ENCODE measurements at places on chromosomes 1 and 21. TPM values are rescaled to one million over a fixed set of nuclear protein-coding genes. Genes with fewer than 3 reads are reported as not detected.

- H3K27ac ChIP-seq, result no peak overlapping the region
- no peak for DNase-seq
- H3K27me3 ChIP-seq, result no peaks in the 10 kb centered on the region
- H3K4me3 ChIP-seq, result no peak overlapping the region
- no peaks in the 10 kb centered on the region for H3K36me3 ChIP-seq
Observed at GRCh38 chr1:59767119-59767518, 47.6 kb upstream of the HOOK1 start.

DNA sequence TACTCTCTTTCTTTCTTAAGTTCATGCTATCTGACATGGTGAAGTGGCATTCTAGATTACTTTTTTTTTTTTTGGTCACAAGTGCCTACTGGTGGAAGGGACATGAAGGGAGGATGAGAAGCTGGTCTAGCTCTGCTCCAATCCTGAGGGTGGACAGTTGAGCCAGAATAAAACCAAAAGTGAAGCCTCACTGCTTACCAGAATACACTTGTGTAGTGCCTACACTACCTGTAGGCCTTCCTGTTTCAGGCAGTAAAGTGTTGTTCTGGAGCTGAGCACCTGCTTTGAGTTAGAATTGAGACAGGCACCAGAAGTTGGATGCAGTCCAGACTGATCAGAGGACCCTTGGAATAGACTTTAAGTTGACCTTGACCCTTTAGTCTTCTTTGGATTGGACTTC lies 40.4 kb upstream of the APOBEC4 start:
- peaks cover 9% of the 10 kb centered on the region for H3K4me1 ChIP-seq
- H3K4me3 ChIP-seq, result no peak overlapping the region
- no peaks in the 10 kb centered on the region for H3K27me3 ChIP-seq
- no peak overlapping the region for H3K27ac ChIP-seq
- no peak for DNase-seq
- H3K36me3 ChIP-seq, result no peaks in the 10 kb centered on the region

GRCh38 chr1:65048335-65048734 lies 82.0 kb upstream of the JAK1 start:
- no peak overlapping the region for H3K27ac ChIP-seq
- no peak overlapping the region for H3K4me3 ChIP-seq
- H3K36me3 ChIP-seq, result peaks cover 4% of the 10 kb centered on the region

DNA sequence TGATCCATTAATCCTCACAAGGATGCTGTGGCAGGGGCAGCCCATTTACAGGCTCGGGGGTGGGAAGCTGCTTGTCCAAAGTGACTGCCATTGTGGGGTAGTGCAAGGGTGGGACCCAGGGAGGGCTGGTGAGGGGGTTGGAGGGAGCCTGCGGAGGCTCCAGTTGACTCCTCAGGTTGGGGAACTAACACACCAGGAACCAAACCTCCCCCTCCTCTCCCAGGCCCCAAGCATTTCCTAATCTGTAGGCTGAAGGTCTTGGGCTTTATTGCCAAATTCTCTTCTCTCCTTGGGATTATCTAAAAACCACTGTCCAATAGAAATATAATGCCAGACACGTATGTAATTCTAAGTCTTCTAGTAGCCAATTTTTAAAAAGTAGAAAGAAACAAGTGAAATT lies 18.2 kb downstream of the IKBKE start:
- no peak overlapping the region for H3K4me3 ChIP-seq
- peaks cover 33% of the 10 kb centered on the region for H3K36me3 ChIP-seq
- no peak for DNase-seq
- peaks cover 3% of the 10 kb centered on the region for H3K4me1 ChIP-seq
- H3K27ac ChIP-seq, result no peak overlapping the region

- DNase-seq, result no peak
- H3K27ac ChIP-seq, result no peak overlapping the region
- H3K4me1 ChIP-seq, result no peaks in the 10 kb centered on the region
- H3K4me3 ChIP-seq, result no peak overlapping the region
- H3K27me3 ChIP-seq, result no peaks in the 10 kb centered on the region
Observed at GRCh38 chr21:45450423-45451090, 45.6 kb downstream of the COL18A1 start.

- no peaks in the 10 kb centered on the region for H3K4me1 ChIP-seq
- H3K4me3 ChIP-seq, result no peak overlapping the region
- DNase-seq, result no peak
Observed at GRCh38 chr1:29858646-29859045, 622.3 kb downstream of the PTPRU start.

GRCh38 chr1:202189001-202189790 lies 4.4 kb upstream of the LGR6 start:
- peaks cover 50% of the 10 kb centered on the region for H3K4me1 ChIP-seq
- H3K4me3 ChIP-seq, result no peak overlapping the region
- peaks cover 10% of the 10 kb centered on the region for H3K27me3 ChIP-seq
- peak; percentile 83 for DNase-seq
- H3K36me3 ChIP-seq, result no peaks in the 10 kb centered on the region
- H3K27ac ChIP-seq, result peak overlapping the region; percentile 60

- H3K27ac ChIP-seq, result no peak overlapping the region
- H3K4me1 ChIP-seq, result peaks cover 4% of the 10 kb centered on the region
- no peaks in the 10 kb centered on the region for H3K27me3 ChIP-seq
- H3K4me3 ChIP-seq, result no peak overlapping the region
- DNase-seq, result no peak
- no peaks in the 10 kb centered on the region for H3K36me3 ChIP-seq
Observed at GRCh38 chr21:17491716-17492414, 21.0 kb upstream of the CXADR start.

- DNase-seq, result no peak
- H3K27ac ChIP-seq, result no peak overlapping the region
- H3K4me3 ChIP-seq, result no peak overlapping the region
- peaks cover 15% of the 10 kb centered on the region for H3K27me3 ChIP-seq
- no peaks in the 10 kb centered on the region for H3K4me1 ChIP-seq
- no peaks in the 10 kb centered on the region for H3K36me3 ChIP-seq
Observed at GRCh38 chr21:36567216-36567885, 87.4 kb upstream of the CLDN14 start.

DNA sequence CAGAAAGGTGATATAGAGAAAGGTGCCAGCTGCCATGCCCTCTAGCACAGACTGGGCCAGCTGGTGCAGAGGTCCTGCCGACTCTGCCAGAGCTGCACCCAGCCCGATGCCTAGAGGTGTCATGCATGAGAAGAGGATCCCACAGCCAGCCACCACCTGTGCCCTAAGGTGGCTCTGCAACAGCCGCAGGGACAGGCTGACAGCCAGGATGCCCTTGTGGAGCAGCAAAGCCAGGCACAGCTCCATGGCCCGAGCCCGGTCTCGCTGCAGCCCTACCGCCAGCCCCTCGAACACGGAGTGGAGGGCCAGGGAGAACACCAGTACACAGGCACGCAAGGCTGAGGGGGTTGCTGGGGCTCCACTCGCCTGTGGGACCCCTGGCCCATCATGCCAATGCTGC lies 1.8 kb upstream of the CRTC2 start:
- H3K4me3 ChIP-seq, result no peak overlapping the region
- no peak for DNase-seq
- H3K27ac ChIP-seq, result no peak overlapping the region
- H3K4me1 ChIP-seq, result peaks cover 31% of the 10 kb centered on the region
- peaks cover 18% of the 10 kb centered on the region for H3K36me3 ChIP-seq

DNA sequence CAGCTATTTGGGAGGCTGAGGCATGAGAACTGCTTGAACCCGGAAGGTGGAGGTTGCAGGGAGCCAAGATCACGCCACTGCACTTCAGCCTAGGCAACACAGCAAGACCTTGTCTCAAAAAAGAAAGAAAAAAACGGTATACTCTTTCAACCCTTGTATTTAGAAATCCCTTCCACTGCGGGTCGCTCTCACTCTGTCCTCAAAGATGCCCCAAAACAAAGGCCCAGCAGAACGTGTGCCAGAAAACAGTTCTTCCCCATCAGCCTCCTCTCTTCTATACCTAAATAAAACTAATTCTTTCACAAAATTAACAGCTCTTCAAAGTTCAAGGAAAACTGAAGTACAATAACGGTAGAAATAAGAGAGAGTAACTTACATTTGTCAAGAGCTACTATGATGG lies 13.2 kb downstream of the SETD4 start:
- H3K36me3 ChIP-seq, result peaks cover 63% of the 10 kb centered on the region
- DNase-seq, result no peak
- no peaks in the 10 kb centered on the region for H3K27me3 ChIP-seq
- H3K4me1 ChIP-seq, result no peaks in the 10 kb centered on the region

GRCh38 chr1:235990330-235990795 lies 74.5 kb downstream of the NID1 start:
- H3K27me3 ChIP-seq, result peaks cover 3% of the 10 kb centered on the region
- no peak overlapping the region for H3K4me3 ChIP-seq
- no peak for DNase-seq
- H3K4me1 ChIP-seq, result no peaks in the 10 kb centered on the region
- no peak overlapping the region for H3K27ac ChIP-seq

DNA sequence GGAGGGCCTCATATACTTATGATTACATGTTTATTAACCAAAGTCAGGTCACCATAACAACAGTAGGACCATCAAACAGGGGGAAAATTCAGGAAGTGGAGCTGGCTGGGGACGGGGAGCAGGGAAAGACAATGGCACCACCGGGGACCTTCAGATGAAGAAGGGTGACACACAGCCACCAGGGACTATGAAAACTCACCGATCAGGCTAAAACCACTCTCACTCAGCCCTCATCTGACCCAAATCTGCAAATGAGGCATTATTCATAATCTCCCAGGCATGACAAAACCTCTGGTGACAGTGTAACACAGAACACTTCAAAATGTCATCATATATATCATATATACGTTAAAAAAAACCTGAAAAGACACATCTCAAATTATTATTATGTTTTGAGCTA lies 11.2 kb downstream of the MKNK1 start:
- peaks cover 46% of the 10 kb centered on the region for H3K36me3 ChIP-seq
- H3K4me1 ChIP-seq, result no peaks in the 10 kb centered on the region
- no peak overlapping the region for H3K4me3 ChIP-seq
- no peaks in the 10 kb centered on the region for H3K27me3 ChIP-seq

DNA sequence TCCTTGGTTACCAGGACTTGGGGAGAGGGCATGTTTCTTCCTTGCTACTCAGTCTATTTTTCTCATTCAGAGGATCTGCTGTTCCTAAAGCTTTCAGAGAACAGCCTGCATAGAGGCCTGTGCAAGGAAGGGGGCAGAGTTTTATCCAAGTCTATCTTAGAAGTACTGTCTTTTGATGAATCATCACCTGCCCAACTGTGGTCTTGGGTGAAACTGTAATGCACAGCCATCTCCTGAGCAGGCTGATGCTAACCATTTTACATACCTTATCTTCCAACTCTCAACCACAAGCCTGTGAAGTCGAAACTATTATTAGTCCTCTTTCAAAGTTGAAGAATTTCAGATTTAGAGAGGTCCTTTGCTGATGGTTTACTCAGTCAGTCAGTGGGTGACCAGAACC lies 368.0 kb downstream of the HHAT start:
- no peaks in the 10 kb centered on the region for H3K27me3 ChIP-seq
- no peaks in the 10 kb centered on the region for H3K36me3 ChIP-seq
- no peak overlapping the region for H3K27ac ChIP-seq
- H3K4me3 ChIP-seq, result no peak overlapping the region
- H3K4me1 ChIP-seq, result no peaks in the 10 kb centered on the region

DNA sequence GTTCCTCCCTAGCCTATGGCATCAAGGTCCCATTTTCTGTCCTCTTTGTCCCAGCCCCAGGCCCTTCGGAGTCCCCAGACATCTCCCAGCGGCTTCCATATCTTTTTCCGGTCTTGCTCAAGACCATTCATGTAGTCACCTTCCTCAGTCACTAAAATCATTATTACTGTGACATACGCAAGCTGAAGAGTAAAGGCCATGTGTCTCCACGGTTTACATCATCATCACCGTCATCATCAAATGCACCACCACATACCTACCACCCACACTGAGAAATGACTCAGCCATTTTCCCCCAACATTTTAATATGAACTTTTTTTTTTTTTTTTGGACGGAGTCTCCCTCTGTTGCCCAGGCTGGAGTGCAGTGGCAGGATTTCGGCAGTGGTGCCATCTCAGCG lies 43.4 kb downstream of the FHAD1 start:
- H3K4me1 ChIP-seq, result peaks cover 4% of the 10 kb centered on the region
- no peak overlapping the region for H3K27ac ChIP-seq
- no peaks in the 10 kb centered on the region for H3K36me3 ChIP-seq
- H3K27me3 ChIP-seq, result no peaks in the 10 kb centered on the region
- no peak for DNase-seq

DNA sequence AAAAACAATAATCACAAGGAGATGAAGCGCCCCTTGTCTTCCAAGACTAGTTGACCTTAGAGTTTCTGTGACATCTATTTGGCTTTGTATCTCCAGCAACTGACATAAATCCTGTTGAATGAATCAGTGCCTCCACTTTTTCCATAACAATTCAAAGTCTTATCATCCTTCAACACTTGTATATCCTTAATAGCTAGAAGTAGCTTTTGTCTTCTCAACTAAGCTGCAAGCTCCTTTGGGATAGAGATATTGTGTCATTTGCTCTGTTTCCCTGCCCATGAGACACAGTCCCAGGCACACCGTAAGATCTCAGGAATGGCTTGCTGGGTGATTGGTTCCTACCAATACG lies 5.7 kb downstream of the PIGR start:
- peaks cover 35% of the 10 kb centered on the region for H3K4me1 ChIP-seq
- no peaks in the 10 kb centered on the region for H3K27me3 ChIP-seq
- no peak for DNase-seq
- H3K27ac ChIP-seq, result peak overlapping the region; percentile 77

DNA sequence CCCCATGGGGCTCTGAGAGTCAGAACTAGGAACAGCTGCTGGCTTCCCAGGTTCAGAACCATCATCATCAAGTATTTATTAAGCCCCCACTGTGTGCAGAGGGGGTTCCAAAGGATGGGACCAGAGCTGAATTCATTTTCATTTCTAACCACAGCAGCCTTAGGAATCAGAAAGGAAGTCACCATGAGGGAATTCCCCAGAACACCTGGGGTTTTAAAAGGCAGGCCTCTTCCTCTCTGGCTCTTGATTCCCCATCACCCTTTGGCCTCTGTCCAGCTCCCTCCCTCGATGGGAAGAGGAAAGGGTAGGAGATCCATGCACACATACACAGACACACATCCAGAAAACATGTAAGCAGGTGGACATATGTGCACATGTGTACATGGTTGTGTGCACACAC lies 1.3 kb upstream of the KCNN3 start:
- H3K4me3 ChIP-seq, result no peak overlapping the region
- DNase-seq, result no peak
- no peaks in the 10 kb centered on the region for H3K36me3 ChIP-seq
- H3K27ac ChIP-seq, result no peak overlapping the region
- H3K4me1 ChIP-seq, result peaks cover 5% of the 10 kb centered on the region
- H3K27me3 ChIP-seq, result peaks cover 33% of the 10 kb centered on the region

HORMAD1 gene
- polyA plus RNA-seq, result 0.21 TPM

KCNJ15 gene
- polyA plus RNA-seq, result 0.25 TPM

DNAJC6 gene
- 8.6 TPM for polyA plus RNA-seq

UBL4B gene
- polyA plus RNA-seq, result not detected

OR2L2 gene
- polyA plus RNA-seq, result 0.52 TPM

MYCL gene
- polyA plus RNA-seq, result 8.5 TPM

PRSS38 gene
- polyA plus RNA-seq, result not detected

PKP1 gene
- polyA plus RNA-seq, result 0.45 TPM

FCGR2B gene
- polyA plus RNA-seq, result 0.06 TPM

FOXO6 gene
- polyA plus RNA-seq, result 6.4 TPM

OR2T29 gene
- polyA plus RNA-seq, result not detected

DYRK3 gene
- polyA plus RNA-seq, result 4.3 TPM

Data from large intestine (tissue), 12 donors.